Fibroblast of skin of abdomen (primary cell): ENCODE measurements at places on chromosomes 3 and 15.

- no peak for DNase-seq
Measured at GRCh38 chr15:70278644-70279043, 180.9 kb upstream of the TLE3 start.

- DNase-seq = peak; percentile 82
Measured at GRCh38 chr15:100667405-100668347, 65.3 kb downstream of the ASB7 start.

GRCh38 chr3:8656240-8656639 is 11.6 kb upstream of the SSUH2 start:
- no peak for DNase-seq

GRCh38 chr15:67085237-67085817 is 19.9 kb downstream of the SMAD3 start:
- no peak for DNase-seq

- DNase-seq = no peak
Measured at GRCh38 chr3:32545305-32545704, 25.4 kb downstream of the DYNC1LI1 start.

DNA sequence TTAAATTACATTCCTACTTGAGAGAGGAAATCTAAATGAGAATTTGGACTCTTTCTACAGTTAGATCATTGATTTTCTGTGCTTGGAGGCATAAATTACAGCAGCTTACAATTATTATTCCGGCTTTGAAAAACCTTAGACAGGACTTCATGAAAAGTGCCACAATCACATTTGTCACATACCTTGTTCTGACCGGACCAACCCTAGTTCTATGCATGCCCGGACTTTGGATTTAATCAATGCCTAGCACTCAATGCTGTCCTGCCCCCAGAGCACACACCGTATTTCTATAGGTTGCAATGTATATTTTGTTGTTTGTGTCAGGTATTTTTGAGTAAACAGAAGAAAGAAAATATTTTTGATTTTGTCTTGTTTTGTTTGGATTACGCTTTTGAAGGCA is 424.7 kb upstream of the PDZRN3 start:
- no peak for DNase-seq

- no peak for DNase-seq
Measured at GRCh38 chr15:22846073-22846472, 7.6 kb downstream of the NIPA2 start.

- peak; percentile 9 for DNase-seq
Measured at GRCh38 chr3:75906555-75907112, 121.3 kb upstream of the ZNF717 start.

DNA sequence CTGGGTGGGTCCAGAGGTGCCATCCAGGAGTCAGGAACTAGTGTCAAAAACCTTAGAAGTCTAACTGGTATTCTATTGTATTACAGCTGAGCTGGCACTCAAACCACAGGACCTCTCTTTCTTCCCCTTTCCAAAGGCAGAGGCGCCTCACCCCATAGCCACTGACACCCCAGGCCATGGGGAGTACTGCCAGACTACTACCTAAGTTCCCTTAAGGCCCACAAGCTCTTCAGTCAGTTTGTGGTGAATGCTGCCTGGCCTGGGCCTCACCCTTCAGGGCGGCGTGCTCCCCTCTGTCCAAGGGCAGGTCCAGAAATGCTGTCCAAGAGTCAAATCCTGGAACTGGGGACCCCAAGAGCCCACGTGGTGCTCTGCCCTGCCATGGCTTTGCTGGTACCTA is 43.0 kb upstream of the FGF7 start:
- no peak for DNase-seq

GRCh38 chr3:108461661-108462111 is 48.7 kb downstream of the MYH15 start:
- no peak for DNase-seq

DNA sequence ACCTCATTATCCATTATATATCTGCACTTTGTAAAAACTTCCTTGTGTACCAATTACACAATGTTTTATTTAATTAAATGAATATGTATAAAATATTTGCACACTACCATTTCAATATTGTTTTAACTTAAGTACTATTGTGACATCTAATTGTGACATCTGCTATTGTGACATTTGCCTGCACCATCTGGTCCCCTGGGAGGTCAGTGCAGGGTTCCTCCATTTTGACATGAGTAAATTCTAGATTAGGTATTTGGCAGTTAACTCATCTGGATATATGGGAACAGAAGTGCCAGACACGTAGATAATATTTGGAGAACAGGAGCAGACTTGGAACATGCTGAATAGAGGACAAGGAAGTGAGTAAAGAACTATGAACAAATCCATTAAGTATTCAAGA is 332.1 kb downstream of the VGLL3 start:
- DNase-seq = no peak

DNA sequence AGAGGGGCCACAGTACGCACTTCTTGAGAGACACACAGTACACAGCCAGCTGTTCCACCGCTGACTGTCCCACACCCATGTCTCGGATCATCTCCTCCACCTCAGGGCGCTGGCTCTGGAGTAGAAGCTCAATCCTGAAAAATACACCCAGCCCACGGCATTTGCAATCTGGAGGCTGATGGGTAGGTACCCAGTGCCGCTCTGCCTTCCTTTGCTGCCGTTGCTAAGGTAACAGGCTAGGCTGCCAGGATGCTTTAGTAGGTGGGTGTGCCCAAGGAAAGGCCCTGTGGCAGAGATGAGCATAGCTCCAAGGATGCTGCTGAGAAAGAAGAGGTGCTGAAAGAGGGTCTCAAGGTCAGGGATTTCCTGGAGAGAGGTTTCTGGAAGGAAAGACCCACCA is 14.6 kb downstream of the TRAIP start:
- DNase-seq = no peak

DNA sequence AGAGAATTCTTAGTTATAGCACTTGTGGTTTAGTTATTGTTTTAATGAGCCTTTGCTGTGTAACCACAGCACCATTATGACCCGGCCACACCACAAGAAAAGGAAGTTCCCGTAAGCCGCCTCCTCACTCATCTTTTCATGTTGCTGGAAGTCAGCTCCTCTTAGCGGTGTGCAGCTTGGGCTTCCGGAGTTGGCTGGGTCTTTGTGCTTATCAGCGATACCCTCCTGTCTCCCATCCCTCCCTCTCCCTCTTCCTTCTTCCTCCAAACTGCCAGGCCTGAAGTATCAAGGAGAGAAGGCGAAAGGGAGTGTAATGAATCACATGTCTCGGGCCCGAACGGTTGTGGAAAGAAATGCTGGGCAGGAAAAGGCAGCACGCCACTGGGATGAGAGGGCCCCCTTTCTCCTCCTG is 353.5 kb downstream of the MCTP2 start:
- peak; percentile 6 for DNase-seq

DNA sequence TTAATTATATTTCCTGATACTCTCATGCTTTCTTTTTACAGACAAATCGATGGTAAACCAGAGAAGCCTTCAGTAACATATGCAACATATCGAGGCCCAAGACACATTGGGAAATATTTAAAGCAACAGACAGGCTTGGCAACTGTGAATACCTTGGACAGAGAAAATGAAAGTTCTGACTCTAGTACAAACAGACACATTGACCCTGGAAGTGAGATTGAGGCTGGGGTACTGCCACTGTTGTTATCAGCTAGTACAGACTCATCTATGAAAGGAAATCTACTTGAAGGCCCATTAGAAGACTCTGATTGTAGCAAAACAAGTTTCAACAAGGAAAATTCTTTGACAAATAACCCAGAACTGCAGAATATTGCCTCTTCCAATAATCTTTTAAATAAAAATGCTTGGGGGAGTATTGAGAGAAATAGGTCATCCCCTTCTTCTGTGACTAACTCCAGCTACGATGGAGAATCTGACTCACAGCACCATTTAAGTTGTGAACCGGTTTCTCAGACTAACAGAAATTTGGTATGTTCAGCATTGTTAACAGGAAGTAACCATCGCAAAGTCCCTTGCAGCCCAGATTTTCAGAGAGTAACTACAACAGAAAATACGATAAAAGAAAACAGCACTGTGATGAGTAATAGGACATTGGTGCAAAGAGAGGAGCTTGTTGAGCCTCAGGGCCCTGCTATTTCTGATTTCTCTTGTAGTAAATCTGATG is 50.2 kb downstream of the CRYBG3 start:
- DNase-seq = peak; percentile 95

GRCh38 chr3:4270720-4271119 is 32.4 kb upstream of the SETMAR start:
- DNase-seq = no peak

DNA sequence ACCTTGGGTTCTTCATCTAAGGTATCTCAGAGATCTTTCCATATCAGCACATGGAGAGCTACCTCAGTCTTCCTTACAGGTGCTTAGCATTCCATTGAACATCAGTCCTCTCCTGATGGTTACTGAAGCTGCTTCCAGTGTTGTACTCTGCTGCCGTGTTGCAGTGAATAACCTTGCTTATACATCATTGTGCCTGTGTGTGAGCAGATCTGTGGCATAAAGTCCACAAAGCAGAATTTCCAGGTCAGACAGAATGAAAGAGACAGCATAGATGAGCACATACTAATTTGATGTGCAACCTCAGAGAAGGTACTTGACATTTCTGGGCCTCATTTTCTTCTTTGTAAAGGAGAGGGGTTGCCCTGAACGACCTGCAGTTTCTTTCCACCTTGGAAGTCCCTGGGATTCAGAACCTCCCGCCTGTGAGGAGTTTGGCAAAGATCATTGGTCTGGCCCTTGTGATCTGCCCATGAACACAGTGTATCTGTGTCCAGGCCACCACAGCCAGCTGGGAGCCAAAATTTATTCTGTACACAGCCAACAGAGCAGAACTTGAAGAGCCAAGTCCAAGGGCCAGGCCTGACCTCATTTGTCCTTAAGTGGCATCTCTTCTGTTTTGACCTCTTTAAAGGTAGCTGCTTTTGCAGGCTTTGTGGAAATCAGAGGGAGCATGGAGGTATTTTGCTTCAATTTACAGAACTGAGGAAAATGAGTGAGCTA is 57.2 kb upstream of the SLC7A14 start:
- no peak for DNase-seq

- no peak for DNase-seq
Measured at GRCh38 chr3:69669070-69669469, 70.2 kb upstream of the MITF start.

DNA sequence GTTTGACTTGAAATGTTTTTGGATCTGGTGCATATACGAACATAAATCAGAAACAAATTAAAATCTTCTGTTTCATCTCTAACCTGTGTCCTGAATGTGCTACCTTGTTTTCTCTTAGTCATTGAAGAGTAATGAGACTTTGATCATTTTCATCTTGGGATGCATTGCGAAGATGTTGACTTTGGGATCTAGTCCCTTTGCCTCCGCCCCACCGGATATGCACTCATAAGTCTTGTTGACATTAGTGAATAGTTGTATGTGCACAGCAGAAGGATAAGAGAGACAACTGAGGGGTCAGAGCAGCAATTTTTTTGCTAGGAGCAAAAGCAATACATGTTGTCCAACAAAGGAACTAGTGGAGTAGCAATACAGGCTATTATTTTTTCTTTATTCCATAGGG is 35.9 kb upstream of the SPRED1 start:
- DNase-seq = no peak

DNA sequence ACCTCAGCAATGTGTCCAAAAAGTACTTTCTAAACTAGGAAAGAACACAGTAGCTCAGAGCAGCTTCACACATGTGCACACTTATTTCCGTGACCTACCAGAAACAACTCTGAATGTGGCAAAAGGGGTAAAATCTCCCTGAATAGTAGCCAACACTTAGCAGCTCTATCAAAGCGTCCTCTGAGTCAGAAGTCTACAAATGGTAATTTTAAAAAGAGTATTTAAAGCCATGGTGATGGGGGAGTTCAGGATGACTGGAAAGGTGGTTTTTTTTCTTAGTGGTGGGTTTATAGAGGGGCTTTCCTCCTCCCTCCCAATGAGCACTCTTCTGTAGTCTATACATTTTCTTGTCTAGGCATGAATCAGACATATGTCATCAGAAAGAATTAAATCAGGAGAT is 223.8 kb upstream of the PRICKLE2 start:
- no peak for DNase-seq

DNA sequence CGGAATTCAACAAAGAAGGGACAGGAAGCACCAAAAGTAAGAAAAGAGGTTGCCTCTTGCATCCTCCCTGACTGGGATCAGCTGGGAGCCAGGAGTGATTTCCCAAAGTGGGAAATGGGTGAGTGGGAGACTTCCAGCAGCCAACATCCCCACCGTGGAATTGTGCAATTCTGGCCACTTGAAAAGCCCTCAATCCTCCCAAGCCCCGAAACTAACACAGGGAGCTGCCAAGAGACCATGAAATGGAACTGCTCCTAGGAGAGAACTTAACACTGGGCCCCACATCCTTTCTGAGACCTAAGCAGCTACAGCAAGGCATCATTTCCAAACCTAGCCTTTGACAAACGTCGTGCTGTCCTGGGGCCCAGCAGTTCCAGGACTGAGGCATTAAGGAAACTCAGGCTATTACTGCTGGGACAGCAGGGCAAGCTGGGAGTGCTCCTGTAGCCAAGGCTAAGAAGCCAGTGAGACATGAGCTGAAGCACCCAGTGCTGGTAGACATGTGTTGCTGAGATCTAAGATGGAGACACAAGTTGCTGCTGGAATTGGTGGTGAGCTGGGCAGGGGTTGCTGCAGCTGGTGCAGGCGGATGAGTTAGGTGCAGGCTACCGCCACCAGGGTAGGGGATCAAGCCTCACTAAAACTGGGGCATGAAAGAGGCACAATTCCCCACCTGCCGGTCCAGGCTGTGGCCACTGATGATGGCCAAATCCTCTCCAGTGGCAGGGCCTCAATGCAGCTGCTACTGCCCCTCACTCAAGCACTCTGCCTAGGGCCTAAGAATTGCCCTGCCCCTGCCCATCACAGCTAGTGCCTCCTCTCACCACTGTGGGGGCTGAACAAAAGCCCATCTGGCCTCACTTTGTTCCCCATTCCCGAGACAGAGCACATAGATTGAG is 43.9 kb downstream of the ALDH1A2 start:
- DNase-seq = no peak

DNA sequence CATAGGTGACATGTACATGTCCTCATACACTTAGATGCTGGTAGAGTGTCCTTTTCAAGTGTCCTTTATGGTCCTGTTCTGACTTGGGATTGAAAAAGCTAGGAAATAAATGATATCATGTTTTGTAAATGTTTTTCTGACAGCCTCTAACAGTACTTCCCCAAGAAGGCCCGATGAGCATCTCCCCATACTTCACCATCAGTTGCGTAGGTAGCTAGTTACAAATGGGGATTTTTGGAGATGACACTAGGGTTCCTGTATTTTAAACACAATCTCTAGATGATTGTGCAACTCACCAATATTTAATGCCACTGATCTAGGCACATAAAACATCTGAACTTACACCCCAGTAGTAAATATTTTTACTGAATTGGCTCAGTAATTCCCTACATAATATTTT is 27.8 kb downstream of the SLC25A26 start:
- no peak for DNase-seq

DNA sequence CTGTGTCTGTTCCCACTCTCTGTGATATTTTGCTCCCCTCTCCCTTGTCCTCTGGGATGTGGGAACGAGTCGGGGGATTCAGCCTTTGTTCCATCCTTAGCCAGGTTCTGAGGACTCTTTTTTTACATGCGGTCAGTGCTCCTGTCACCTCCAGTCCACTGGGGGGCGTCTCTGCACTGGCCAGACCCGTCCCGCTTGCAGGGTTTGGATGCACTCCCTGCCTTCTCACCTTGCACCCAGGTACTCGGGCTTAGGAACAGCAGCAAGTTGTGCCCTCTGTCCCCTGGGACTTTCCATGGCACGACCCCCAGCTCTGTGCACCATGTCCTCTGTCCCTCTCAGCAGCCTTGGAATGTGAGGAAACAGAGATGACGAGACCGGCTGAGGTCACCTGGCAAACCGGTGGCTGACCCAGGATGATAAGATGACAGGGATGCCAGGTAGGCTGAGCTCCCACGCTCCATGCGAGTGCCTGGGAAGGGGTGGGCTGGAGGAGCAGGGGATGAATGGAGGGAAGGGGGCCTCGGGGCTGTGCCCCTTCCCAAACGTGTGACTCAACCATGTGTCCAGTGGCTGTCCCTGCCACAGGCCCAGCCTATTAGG is 27.3 kb upstream of the FGD5 start:
- peak; percentile 10 for DNase-seq
